Choroid plexus epithelial cell (primary cell): ENCODE measurements at places on chromosomes 11 and 22.

GRCh38 chr11:134749040-134749839, 337.2 kb upstream of the B3GAT1 start:
- DNase-seq: no peak

DNA sequence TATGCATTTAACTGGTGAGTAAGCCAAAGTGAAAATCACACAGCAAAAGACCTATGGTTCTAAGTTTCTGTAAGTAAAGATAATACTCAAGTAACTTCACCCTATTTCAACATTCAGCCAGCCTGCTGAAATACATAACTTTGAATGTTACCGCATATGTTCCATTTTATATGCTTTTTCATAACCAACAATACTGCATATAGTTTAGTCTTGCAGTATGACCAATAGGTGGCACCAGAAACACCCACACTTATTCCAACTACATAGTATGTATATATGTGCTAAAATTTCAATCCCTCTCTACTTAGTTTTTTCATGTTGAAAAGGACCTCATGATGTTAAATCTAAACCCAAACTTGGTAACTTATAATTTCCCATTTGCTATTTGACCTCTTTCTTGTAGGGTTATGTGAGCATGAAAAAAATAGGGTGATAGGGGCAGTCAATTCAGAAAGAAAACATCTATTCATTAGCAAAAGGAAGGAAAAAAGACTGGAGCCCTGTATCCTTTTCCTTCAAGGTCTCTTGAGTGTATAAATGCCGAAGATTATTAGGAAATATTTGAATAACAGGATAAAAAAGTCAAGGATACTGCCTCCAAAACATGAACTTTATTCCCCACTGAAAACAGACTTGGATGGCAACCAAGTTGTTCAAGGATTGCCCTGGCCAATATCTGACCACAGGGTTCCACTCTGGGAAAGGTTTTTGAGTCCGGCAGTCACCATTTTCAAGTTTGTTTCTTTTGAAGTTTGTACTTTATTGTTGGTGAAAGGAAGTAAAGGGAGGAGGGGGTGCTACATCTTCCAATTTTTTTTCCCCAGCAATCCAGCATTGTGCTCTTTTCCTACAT, 23.8 kb upstream of the FZD4 start:
- peak; percentile 82 for DNase-seq

DNA sequence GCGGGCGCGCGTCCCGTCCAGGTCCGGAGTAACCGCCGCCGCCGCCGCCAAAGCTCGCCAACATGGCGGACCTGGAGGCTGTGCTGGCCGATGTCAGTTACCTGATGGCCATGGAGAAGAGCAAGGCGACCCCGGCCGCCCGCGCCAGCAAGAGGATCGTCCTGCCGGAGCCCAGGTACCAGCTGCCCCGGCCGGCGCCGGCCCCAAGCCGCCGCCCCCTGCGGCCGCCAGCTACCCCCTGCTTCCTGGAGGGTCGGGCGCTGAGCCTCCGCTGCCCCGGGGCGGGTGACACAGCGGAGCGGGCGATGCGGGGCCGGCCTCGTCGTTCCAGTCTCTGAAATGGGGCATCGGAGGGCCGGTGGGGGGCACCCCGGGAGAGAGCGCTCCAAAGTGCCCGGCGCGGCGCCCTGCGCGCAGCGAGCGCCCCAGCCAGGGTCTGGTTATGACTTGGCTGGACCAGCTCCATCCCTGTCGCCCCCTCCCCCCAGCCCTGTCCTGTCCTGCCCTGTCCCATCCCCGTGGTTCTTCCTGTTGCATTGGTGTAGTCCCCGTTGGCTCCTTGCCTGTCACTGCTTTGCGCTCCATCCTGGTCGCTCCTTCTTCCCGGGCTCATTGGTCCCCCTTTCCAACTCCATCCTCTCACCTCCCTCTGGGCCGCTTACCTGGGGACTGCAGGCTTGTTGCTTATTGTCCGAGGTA, 653 bp downstream of the GRK3 start:
- peak; percentile 7 for DNase-seq

DNA sequence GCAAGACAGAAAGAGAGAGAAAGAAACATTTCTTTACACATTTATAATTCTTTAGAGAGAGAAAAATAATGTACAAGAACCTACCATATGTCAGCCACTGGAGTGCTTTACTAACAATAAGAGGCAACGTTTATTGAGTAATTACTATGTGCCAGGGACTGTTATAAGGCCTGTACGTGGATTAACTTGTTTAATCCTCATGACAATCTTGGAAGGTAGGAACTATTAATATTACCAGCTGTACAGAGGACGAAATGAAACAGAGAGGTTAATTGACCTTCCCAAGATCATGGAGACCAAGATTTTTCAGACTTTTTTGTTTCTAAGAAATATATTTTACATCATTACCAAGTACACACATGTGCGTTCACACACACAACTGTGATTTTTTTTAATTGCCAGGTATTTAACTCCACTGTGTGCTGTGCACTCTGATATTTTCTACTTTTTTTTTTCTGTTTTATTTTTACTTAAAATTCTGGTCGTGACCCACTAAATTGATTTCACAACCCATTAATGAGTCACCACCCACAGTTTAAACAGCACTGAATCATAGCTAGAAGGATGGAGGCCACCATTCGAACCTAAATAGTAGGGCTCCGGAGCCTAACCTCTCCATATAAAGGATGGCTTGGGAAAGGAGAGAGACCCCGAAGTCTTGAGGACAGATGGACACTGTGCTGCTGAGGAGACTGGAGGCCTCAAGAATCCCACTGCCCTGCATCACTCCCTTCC, 21.4 kb downstream of the CREB3L1 start:
- peak; percentile 89 for DNase-seq

GRCh38 chr11:128933481-128934178, 9.0 kb downstream of the TP53AIP1 start:
- no peak for DNase-seq

DNA sequence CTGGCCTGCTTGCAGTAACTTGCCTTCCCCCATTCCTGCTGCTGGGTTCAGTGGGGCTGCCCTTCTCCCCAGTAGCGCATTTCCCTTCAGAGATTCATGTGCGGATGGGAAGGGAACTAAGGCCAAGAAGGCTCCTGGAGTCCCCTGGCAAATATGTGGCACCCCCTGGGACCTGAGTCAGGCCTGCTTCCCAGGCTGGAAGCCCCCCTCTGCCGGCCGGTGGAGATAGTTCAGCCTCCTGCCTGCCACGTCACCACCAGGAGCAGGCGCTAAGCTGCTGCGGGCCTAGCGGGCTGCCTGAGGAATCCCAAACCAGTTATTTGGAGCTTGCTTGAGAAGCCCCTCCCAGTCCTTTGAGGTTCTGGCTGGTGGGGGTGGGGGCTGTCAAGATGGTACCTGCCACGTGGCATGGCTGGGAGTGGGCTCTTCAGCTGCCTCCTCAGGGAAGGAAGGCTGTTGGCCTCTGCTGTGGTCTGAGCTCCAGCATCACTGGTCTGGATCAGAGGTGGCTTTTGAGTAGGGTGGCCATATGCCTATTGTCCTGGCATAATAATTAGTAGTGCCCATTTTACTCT, 2.0 kb downstream of the SERPINH1 start:
- peak; percentile 93 for DNase-seq

- peak; percentile 30 for DNase-seq
Observed at GRCh38 chr22:38080850-38081635, 2.9 kb downstream of the SLC16A8 start.

- DNase-seq: no peak
Observed at GRCh38 chr22:27111796-27112672, 454.6 kb downstream of the MIAT start.

DNA sequence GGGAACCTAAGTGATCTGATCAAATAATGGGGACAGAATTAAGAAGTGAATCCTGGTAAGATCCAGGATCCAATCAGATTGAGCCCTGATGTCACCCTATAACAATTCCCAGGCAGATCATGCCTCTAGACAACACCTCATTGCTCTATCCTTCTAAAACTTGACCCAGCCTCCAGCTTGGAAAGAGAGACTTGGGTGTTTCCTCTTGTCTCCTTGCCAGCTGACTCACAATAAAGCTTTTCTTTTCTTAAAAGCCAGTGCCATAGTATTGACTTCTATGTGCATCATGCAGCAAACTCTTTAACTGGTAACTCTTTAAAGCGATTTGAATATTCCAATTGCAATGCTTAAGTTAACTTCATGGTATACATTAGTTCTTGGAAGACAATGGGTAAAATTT, 109.6 kb upstream of the CHORDC1 start:
- no peak for DNase-seq

GRCh38 chr11:71936825-71937224, 8.0 kb downstream of the RNF121 start:
- DNase-seq: peak; percentile 69

DNA sequence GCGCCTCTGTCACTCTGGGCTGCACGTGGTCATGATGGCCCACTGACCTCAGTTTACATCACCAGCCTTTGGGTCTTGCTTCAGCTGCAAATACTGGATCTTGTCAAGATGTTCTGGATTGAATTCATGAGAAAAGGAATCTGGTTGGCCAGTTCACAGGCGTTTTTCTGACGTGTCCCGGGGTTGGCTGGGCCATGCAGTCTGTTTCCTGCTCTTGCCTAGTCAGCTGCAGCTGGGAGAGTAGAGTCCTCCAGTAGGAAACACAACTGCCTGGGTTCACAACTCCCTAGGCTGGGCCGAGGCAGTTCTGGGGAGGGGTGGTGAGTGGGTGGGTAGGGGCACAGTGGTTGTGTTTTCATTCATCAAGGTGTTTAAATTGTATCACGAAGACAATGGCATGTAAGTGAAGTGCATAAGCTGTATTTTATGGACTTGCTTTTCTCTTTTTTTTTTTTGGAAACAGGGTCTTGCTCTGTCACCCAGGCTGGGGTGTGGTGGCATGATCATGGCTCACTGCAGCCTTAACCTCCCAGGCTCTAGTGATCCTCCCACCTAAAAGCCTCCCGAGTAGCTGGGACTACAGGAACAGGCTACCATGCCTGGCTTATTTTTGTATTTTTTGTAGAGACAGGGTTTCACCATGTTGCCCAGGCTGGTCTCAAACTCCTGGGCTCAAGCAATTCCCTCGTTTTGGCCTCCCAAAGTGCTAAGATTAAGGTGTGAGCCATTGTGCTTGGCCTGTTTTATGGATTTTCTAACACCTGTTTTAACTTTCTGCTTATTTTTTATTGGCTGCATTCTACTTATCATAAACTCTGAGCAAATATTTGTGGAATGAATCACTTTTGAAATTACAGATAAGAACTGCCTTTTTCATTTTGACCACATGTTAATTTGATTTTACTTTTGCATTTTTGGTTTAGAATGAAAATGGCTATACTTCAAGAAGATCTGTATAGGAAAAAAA, 54.0 kb upstream of the PITPNB start:
- peak; percentile 44 for DNase-seq

DNA sequence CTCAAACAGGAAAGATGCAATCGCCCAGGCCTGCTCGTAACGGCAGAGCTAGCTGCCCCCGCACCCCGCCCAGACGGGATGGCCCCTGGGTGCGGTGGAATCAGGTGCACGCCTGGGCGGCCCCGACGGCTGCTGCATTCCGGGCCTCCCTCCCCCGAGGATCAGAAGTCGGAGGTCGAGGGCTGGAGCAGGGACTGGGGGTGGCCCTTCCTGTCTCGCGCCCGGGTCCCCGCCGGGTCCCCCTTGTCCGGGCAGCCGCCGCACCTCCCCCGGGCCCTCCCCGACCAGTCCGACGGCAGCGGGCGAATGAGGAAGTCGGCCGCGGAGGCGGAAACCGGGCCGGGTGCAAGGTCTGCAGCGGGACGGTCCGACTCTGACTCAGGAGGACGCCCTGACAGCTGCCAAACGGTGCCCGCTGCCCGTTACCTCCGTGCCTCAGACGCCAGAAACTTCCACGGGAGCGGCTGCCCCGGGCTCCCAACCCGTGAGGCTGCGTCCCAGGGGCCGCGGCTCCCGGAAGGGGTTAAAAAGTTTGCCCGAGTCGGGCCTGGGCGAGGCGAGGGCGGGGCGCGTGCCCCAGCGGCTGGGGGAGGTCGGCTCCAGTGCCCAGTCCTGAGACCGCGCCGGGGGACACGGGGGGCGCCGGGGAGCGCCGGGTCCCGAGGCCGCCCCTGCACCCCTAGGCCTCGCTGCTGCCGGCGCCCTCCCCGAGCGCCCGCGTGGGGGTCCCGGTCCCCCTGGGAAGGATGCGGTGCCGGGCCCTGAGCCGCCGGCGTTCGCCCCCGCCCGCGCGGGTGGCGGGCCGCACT, 663 bp downstream of the MYH9 start:
- DNase-seq: no peak

DNA sequence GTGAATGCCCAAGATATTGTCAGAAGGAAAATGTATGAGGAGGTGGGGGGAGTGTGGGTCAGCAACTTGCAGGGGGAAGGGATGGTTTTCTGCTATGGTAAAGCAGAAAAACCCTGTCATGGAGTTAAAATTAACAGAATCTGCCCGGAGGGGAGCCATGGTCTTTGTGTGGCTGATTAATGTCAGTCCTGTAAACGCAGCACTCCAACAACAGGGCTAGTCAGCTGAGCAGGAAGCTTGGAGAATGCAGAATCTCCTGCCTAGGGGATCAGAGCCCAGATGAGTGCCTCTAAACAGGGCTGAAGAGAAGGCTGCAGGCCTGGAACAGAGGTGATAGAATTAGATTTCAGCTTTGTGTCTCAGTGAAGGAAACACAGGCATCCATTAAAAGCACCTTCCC, 140.9 kb upstream of the MTNR1B start:
- no peak for DNase-seq

DNA sequence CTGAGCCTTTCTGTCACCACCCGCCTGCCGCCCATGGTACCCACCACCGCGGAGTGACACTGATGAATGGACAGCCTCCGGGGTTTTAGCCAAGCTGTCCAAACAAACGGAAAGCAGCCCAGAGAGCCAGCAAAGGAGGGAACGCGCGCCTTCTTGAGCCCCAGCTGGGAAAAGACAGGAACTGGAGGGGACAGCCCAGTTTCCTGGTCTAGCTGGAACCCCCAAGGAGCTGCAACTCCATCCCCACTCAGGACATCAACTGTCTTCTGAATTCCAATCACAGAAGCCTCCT, 33.7 kb downstream of the SHISAL1 start:
- no peak for DNase-seq

DNA sequence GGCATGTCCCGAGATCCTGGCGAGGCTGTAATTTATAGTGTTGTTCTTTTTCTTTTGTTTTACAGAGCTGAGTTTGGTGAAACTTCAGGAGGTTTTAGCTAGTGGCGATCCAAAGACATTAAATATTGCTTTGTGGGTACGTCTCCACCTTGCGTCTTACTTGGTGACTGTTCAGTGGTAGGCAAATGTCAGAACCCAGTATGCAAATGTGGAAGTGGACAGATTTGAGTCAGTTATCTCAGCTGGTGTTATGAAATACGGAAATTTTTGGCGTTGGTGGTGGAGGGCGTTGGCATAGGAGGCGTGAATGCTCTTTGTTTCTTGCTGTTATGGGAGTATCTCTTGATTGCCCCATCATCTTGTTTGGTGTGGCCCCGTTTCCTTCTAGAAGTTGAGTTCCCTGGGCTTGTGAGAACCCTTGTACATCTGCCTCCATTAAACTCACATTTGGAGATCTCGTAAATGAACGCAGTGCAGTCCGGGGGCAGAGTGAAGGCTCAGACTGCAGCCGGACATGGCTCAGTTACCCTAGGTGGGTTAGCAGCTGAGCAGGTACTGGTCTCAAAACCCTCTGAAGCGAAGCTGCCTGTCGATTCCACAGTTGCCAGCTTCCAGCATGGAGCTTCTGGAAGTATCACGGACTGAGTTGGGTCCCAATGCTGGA, 39.9 kb downstream of the PTPRJ start:
- DNase-seq: no peak

GRCh38 chr22:29167032-29167911, 38.4 kb upstream of the EMID1 start:
- DNase-seq: no peak
